Dermis microvascular lymphatic vessel endothelial cell (primary cell): ENCODE measurements at places on chromosomes 11 and 22. TPM values are rescaled to one million over a fixed set of nuclear protein-coding genes. Genes with fewer than 3 reads are reported as not detected.

- no peak for DNase-seq
Observed at GRCh38 chr11:69034123-69034867, 14.4 kb upstream of the TPCN2 start.

- DNase-seq: no peak
Observed at GRCh38 chr11:105162506-105162905, 22.9 kb upstream of the CARD18 start.

- DNase-seq: no peak
Observed at GRCh38 chr11:22668005-22668796, 1.8 kb downstream of the GAS2 start.

GRCh38 chr22:46484156-46484860 lies 53.1 kb downstream of the CELSR1 start:
- DNase-seq: no peak

GRCh38 chr22:43945632-43946383 lies 9.4 kb upstream of the SAMM50 start:
- peak; percentile 67 for DNase-seq

- no peak for DNase-seq
Observed at GRCh38 chr11:36079878-36080675, 136.2 kb downstream of the LDLRAD3 start.

PTPN5 gene
- total RNA-seq: not detected in 2 replicates

LRRC4C gene
- not detected in 2 replicates for total RNA-seq

DNA sequence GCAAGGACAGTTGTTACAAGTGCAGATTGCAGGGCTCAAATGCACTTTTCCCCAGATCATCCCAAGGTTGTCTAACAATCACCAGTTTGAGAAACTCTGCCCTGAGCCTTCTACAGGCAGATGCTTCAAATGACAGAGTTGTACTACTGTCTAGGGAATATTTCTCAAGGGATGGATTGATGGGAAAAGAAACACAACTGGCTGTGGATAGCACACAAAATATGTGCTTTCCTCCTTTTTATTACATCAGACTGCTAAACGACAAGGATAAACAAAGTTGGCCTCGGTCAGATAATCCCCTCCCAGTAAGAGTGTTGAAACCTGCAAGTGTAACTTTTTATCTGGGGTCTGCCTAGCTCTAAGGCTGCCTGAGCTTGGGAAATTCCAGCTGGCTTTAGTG lies 46.6 kb upstream of the SORL1-AS1 start:
- no peak for DNase-seq

GRCh38 chr11:74460065-74460464 lies 7.3 kb downstream of the KCNE3 start:
- DNase-seq: no peak

PLAAT5 gene
- not detected in 2 replicates for total RNA-seq
